Stimulated activated CD4-positive, alpha-beta T cell treated with anti-CD3 and anti-CD28 coated beads, TNF-alpha, amount 100 ng/mL, for 1 hour (primary cell): ENCODE measurements at places on chromosomes 13 and 19.

- no peak for DNase-seq
These were observed 197.4 kb upstream of the ZNF536 start for GRCh38 chr19:30174791-30175190.

DNA sequence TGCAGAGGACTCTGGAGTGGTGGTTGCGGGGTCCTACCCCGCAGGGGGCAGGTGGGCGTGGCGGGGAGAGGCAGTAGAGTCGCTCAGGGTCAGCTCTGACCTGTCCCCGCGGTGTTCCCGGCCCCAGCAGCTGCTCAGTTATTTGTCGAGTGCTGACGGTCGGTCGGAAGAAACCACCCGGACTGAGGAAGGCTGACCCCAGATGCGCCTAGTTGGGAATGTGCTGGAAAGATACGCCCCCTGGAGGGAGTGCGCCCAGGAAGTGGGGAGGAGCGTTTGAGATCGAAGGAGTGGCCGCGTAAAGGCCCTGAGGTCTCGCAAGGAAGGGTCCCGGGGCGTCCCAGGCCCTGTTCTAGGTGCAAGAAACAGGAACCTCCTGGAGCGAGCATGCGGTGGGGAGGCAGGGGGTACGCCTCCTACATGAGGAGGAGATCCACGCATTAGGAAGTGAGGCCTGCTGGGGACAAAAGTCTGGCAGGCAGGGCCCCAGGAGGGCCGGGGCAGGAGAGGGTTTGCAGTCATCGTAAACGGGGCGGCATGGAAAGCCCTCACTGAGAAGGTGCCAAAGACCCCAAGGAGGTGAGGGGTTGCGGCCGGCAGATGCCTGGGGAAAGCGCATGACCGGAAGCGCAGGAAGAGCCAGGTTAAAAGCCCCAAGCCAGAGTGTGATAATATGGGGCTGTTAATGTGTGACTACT, 9.2 kb downstream of the CCDC8 start:
- DNase-seq = no peak

DNA sequence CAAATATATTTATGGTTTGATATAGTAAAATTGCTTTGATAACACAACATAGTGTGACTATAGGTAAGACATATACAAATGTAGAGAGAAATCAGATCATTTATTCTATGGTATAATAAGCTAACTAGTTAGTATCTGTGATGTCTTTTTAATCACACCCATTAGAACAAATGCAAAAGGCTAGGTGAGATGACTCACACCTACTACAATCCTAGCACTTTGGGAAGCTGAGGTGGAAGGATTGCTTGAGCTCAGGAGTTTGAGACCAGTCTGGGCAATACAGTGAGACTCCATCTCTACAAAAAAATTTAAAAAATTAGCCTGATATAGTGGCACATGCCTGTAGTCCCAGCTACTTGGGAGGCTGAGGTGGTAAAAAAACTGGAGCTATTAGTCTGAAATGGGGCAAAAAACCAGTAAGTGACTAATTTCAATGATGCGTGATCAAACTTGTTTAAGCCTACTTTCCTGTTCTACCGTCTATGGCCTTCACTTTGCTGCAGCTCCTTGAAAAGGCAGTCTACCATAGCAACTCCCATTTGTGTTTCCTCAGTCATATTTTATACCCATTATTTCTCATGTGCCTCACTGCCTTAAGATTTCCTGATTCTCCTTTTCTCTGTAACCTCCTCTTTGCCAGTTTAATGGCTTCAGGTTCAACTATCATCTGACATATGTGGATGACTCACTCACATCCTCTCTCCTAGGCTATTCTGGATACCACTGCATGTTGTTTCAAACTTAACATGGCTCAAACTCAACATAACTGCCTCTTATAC, 12.5 kb downstream of the ALG5 start:
- no peak for DNase-seq

GRCh38 chr19:50008532-50008931, 16.6 kb downstream of the VRK3 start:
- DNase-seq = no peak

GRCh38 chr19:13428352-13428751, 77.9 kb downstream of the CACNA1A start:
- no peak for DNase-seq

- no peak for DNase-seq
These were observed 47.9 kb upstream of the EPHX3 start for GRCh38 chr19:15280048-15280725.

GRCh38 chr13:91162180-91162579, 185.3 kb upstream of the MIR17HG start:
- DNase-seq = no peak

DNA sequence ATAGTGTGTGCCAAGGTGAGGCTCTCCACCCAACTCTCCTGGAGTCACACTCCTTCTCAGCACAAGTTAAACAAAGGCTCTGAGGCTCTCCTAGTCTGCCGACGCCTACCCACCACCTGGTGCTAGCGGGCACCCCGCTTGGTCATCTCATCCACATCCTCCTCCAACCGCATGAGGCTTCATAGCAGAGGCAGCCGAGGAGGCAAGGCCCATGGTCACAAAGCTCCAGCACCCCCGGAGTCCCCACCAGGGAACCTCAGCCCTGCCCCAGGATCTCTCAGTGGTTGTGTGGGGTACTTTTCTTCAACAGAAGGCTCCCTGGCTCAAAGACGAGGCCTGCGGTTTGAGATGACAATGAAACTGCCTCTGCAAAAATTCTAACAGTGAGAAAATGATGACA, 43.0 kb downstream of the STK24 start:
- DNase-seq = no peak

GRCh38 chr19:18109733-18110608, 12.4 kb downstream of the MAST3 start:
- DNase-seq = no peak

- DNase-seq = no peak
These were observed 47.8 kb upstream of the C1QTNF9 start for GRCh38 chr13:24261566-24261965.

GRCh38 chr13:49683489-49683888, 7.8 kb downstream of the EBPL start:
- DNase-seq = no peak

DNA sequence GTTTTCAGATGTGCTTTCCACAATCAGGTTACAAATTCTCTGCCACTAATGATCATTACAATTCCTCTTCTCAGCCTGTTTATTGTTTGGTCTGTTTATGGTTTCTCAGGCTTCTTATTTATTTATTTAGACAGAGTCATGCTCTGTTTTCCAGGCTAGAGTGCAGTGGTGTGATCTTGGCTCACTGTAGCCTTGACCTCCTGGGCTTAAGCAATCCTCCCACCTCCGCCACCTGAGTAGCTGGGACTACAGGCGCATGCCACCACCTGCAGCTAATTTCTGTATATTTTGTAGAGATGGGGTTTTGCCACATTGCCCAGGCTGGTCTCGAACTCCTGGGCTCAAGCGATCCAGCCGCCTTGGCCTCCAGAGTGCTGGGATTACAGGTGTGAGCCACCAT, 2.1 kb upstream of the ZSCAN5A start:
- DNase-seq = no peak

- DNase-seq = no peak
These were observed 2.1 kb upstream of the CEACAM19 start for GRCh38 chr19:44668985-44669764.

GRCh38 chr19:5585461-5586299, 17.9 kb upstream of the TINCR start:
- DNase-seq = no peak

DNA sequence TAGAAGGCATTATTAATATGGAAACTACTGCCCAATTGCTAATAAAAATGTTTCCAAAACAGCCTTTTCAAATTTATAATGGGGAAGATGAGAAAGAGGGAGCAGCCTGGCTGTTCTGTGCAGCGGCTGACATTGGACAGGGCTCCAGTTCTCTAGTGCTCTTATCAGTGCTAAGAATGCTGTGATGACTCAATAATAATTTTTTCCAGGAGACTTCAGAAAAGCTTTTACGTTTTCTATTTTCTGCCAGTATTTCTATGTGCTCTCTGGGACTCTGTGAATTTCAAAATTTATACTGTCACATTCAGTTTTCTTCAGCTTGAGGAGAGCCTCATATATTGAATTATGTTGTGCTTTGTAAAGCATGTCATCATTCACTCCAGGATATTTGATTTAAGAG, 209.6 kb downstream of the VWA8 start:
- no peak for DNase-seq

DNA sequence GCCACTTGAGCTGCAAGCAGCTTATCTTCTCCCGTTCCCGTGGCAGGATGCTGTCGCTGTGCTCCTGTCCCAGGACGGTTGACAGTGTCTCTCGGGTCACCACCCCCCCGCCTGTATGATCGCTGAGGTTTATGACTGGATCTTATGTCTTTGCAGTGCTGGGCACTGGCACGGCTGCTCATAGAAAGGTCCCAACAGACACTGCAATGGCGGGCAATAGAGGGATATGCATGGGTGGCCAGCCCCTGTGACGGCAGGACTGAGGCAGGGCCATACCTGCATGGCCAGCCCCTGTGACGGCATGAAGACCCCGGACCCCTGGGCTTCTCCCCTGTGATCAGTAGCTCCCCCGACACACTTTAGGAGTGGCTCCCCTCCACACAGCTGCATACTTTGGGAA, 307.2 kb downstream of the TEX29 start:
- DNase-seq = no peak

DNA sequence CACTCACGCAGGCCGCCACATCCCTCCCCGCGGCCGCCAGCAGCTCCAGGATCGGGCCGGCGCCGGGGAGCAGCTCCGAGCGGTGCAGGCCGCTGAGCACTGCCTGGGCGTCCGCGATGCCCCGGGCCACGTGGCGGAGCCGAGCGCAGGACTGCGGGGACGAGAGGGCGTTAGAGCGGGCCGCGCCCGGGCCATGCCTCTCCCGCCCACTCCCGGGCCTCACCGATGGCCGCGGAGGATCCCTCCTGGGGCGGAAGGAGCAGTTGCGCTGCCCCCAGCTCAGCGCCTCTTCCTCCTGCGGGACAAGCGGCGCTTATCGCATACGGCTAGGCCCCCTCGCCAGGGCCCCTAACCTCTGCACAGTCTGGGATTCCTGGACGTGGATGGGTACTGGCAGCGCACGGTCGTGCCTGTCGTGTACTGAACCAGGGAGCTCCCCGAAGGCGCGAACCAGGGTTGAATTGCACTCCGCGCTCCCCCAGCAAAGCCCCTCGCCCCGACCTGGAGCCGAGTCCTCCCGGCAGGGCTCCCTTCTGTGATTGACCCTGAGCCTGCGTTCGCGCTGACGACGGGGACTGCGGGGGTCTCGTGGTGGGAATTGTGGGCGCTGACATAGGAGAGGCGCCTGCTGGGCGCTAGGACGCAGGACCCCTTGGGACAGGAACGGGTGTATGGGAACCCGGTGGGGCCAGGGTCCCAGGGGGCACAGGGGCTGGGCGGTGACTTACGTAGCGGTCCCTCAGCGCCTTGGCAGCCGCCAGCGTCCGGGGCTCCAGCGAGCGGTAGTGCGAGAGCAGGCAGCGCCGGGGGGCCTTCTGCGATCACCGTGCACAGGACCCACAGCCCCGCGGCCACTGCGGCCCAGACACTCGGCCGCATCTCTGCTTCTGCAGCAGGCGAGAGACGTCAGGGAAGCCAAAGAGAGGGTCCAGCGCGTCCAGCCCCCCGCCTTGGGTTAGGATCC, 673 bp downstream of the IFNL4 start:
- no peak for DNase-seq

- DNase-seq = no peak
These were observed 146.9 kb upstream of the SOX21 start for GRCh38 chr13:94859278-94859691.

DNA sequence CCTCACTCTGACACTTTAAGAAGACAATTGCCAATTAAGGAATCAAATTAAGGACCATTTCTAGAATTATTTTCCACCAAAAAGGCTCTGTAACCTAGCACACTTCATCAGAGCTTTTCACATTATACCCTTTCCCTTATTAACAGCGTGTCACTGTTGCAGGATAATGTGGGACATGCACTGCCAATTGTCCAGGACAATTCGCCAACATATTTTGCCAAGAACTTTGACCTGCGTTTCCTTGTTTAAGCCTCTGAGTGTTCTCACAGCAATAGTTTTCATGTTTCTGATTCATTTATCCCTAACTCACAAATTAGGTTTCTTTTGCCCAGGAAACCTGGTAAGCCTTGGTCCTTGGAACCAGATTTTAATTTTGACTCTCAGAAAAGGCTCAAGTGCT, 13.3 kb downstream of the COL4A1 start:
- DNase-seq = no peak

DNA sequence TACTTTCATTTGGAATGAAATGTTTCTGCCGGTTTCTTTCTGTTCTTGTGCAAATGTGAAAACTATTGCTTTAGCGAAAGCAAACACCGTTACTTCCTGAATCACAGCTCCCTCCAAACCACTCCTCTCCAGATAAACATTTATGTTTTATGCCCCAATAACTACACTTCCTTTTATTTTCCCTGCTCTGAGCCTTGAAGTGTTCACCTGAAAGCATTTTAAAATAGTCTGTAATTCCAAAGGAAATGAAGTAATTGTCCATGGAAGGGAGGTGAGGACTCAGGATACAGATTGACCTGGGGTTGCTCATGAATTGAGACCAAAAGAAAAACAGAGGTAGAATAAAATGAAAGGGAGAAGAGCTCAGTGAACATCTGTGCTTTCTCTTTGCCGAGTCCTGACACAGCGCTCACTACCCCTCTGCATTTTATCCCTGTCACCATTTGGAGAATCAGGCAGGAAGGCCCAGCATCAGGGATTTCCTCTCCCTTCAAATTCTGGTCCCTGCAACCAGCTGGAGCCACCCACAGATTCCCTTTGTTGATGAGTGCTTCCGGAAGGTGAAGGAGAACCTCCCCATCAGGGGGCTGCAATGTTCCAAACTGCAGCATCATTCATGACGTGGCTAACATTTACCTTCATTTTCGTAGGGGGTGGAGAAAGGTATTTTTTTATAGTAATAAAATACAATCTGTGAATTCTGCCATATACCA, 171.9 kb downstream of the ITGBL1 start:
- DNase-seq = no peak

GRCh38 chr13:80036845-80037504, 304.0 kb downstream of the SPRY2 start:
- DNase-seq = no peak

DNA sequence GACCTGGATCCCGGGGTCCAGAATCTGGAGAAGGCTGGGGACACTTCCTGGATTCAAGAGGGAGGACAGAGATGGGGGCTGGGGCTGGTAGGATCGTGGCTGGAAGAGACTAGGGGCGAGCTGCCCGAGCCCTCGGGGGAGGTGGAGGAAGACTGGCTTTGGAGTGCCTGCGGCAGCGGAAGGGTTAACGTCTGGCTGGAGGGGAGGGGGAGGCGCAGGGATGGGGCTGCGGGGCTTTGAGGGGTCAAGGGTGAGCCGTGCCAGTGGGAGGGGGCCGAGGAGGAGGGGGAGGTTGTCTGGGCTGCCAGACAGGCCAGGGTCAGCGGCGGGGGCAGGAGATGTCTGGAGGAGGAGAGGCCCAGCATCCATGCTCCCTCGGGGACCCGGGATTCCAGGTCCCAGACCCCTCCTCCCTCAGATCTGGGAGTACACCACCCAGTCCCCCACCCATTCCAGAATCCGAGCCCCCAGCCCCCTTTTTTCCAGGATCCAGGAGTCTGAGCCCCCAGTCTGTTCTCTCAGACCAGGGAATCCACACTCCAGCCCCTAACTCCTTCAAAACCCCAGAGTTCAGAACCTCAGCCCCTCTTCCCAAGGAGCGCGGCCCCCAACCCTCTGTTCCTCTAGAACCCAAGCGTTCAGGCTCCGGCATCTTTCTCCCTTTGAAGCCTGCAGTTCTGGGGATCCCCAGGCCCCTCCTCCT, 3.2 kb upstream of the SPACA6 start:
- DNase-seq = no peak
